ENCODE measurements at places on chromosomes 1 and 21. TPM values are rescaled to one million over a fixed set of nuclear protein-coding genes. Genes with fewer than 3 reads are reported as not detected.

DNA sequence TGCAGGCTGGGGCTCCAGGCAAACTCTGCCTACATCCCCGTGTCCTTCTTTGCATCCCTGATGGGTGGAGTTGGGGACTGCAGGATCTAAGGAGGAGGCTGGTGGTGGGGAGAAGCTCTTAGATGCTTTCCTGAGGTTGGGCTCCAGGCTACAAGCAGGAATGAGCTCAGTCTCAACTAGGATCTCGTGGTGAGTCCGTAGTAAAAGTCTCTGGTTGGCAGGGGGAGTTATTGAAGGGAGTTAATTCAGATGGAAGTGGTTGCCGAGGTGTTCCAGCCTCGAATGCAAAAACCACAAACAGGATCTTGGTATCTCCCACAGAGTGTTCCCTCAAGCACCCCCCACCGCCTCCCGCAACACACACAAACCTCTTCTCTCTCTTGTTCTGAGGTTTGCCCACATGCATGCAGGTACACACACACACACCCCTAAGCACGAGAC is 35.0 kb downstream of the TMCC2 start:
- no peak overlapping the region for H3K27ac ChIP-seq
- H3K4me1 ChIP-seq, result peaks cover 36% of the 10 kb centered on the region
- no peak for DNase-seq
- no peaks in the 10 kb centered on the region for H3K36me3 ChIP-seq
- H3K4me3 ChIP-seq, result no peak overlapping the region

The LCE1B gene
- not detected for total RNA-seq

- no peak for DNase-seq
- no peaks in the 10 kb centered on the region for H3K4me1 ChIP-seq
- H3K27me3 ChIP-seq, result peaks cover 58% of the 10 kb centered on the region
Observed at GRCh38 chr1:6103111-6103853, 57.6 kb downstream of the KCNAB2 start.

- H3K27ac ChIP-seq, result no peak overlapping the region
- no peak overlapping the region for H3K4me3 ChIP-seq
- peaks cover 5% of the 10 kb centered on the region for H3K4me1 ChIP-seq
- no peaks in the 10 kb centered on the region for H3K27me3 ChIP-seq
- no peak for DNase-seq
- H3K36me3 ChIP-seq, result no peaks in the 10 kb centered on the region
Observed at GRCh38 chr1:84738237-84738636, 48.0 kb upstream of the SSX2IP start.

The GNAT2 gene
- total RNA-seq, result 0.16 TPM

The LRP8 gene
- total RNA-seq, result 34.3 TPM

DNA sequence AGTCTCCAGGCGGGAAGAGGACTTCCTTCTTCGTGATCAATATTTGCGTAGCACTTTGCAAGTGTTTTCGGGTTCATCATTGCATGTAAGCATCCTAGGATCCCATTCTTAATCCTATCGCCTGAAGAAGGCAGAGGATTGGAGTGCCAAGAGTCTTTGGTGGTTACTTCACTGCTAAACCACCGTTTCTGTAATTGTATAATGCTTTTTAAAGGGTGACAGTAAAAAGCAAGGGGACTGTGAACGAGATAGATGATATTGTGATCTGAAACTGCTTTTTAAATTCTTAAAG is 345 bp upstream of the ALDH9A1 start:
- H3K27ac ChIP-seq, result peak overlapping the region; percentile 82
- H3K4me1 ChIP-seq, result peaks cover 6% of the 10 kb centered on the region
- H3K36me3 ChIP-seq, result 0 out of 3 replicates have a peak, but pooled peaks cover 3% of the 10 kb centered on the region
- DNase-seq, result no peak
- H3K4me3 ChIP-seq, result peak overlapping the region; percentile 93

The OR2L2 gene
- 0.09 TPM for total RNA-seq

DNA sequence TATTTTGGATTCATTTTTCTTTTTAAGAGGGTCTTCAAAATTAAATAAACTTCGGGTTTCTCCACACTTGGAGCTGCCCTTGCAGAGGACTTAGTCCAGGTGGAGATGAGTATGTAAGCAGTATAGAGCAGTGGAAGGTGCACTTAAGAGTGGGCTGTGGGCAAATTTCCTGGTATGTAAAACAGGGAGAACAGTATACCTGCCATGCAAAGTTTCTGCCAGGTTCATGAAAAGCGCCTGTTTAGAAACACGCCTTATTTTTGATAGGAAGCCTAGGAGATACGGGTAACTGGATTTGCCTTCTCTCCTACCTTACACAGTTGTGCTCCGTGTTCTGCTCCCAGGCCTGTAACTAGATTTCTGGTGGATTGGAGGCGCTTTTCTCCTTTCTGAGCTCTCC is 1.2 kb downstream of the KDM4A start:
- peaks cover 14% of the 10 kb centered on the region for H3K4me1 ChIP-seq
- peak; percentile 30 for DNase-seq
- peaks cover 30% of the 10 kb centered on the region for H3K36me3 ChIP-seq

- H3K4me1 ChIP-seq, result no peaks in the 10 kb centered on the region
- DNase-seq, result no peak
- no peak overlapping the region for H3K27ac ChIP-seq
- peaks cover 17% of the 10 kb centered on the region for H3K27me3 ChIP-seq
- H3K36me3 ChIP-seq, result no peaks in the 10 kb centered on the region
Observed at GRCh38 chr1:14106126-14106525, 406.1 kb downstream of the PRDM2 start.

GRCh38 chr1:6098303-6099215 is 52.9 kb downstream of the KCNAB2 start:
- no peak overlapping the region for H3K27ac ChIP-seq
- no peak for DNase-seq
- no peak overlapping the region for H3K4me3 ChIP-seq
- no peaks in the 10 kb centered on the region for H3K36me3 ChIP-seq
- peaks cover 78% of the 10 kb centered on the region for H3K27me3 ChIP-seq
- H3K4me1 ChIP-seq, result no peaks in the 10 kb centered on the region

The FAM72B gene
- 26.1 TPM for total RNA-seq

- H3K27me3 ChIP-seq, result peaks cover 49% of the 10 kb centered on the region
- no peaks in the 10 kb centered on the region for H3K4me1 ChIP-seq
- H3K27ac ChIP-seq, result no peak overlapping the region
- H3K36me3 ChIP-seq, result no peaks in the 10 kb centered on the region
- no peak overlapping the region for H3K4me3 ChIP-seq
- DNase-seq, result peak; percentile 65
Observed at GRCh38 chr1:22739648-22740385, 29.2 kb downstream of the EPHB2 start.

DNA sequence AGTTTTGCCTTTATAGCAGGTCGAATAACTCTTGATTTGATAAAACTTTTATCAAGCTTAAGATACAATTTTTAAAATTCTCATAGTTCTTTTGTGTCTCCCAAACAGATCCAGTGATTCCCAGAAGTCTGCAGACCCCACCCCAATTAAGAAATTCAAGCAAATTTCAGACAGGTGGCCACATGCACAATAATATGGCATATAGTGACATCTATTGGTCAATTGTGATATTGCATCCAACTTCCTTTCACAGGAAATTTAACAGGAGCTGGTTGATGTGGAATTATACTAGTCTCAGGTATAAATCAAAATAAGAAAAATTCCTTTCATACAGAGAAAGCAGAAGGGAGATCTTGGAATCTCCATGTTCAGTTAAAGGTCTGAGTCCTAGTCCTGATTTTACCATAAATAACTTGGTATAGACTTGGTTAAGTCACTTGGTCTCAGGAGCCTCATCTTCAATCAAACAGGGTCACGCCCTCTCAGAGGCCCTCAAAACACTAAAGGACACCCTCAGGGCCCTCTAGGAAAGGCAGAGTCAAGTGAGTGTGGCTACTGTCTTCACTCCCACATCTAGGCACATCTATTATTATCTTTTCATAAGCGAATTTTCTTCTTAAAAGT is 24.1 kb downstream of the PIGM start:
- no peak overlapping the region for H3K27ac ChIP-seq
- no peaks in the 10 kb centered on the region for H3K36me3 ChIP-seq
- H3K27me3 ChIP-seq, result no peaks in the 10 kb centered on the region

The SPTA1 gene
- total RNA-seq, result 45.9 TPM

The CFHR5 gene
- not detected for total RNA-seq

The C8A gene
- total RNA-seq, result 0.09 TPM

The ETS2 gene
- 24.4 TPM for total RNA-seq

DNA sequence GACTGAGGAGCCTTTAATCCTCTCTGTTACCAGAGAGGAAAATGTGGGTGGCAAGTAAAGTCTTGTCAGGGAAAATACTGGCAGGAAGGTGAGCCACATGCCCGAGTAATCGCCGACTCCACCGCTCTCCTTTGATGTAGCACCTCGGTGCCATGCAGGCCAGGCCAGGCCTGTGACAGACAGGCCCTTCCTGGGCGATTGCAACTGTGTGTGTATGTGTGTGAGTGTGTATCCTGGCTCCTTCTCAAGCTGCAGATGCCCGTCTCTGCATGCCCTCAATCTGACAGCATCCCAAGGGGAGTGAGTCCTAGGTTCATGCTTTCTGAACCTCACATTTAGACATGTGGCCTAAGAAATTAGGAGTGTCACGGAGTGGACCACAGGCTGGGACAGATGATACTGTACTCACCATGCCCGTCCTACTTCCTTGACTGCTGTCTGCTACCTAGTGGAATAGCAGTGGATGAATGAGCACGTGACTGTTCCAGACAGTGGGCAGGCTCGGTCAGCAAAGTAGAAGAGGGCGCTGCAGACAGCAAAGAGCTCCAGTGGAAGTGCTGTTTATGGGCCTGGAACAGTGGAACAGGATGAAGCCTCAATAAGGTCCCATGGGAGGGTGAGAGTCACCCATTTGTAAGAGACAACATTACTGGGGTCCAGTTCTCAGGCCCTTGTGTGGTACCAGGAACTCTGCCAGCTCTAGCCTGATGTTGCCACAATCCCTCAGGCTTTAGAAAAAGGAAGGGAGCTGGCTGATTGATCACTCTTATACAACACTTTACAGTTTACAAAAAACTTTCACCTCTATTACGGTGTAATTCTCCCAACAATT is 25.3 kb downstream of the SERTAD4 start:
- H3K4me1 ChIP-seq, result peaks cover 1% of the 10 kb centered on the region
- H3K27me3 ChIP-seq, result no peaks in the 10 kb centered on the region
- H3K4me3 ChIP-seq, result no peak overlapping the region
- no peaks in the 10 kb centered on the region for H3K36me3 ChIP-seq
- no peak for DNase-seq
- no peak overlapping the region for H3K27ac ChIP-seq

- H3K4me1 ChIP-seq, result no peaks in the 10 kb centered on the region
- DNase-seq, result no peak
- no peak overlapping the region for H3K27ac ChIP-seq
- no peaks in the 10 kb centered on the region for H3K27me3 ChIP-seq
- H3K36me3 ChIP-seq, result no peaks in the 10 kb centered on the region
Observed at GRCh38 chr1:208944981-208945451, 638.5 kb upstream of the CAMK1G start.

The LEPROT gene
- 42.9 TPM for total RNA-seq
